NCI-H460 (cell line): ENCODE measurements at places on chromosomes 16 and 17.

- peak; percentile 80 for DNase-seq
These were observed 109.6 kb downstream of the CNTNAP4 start for GRCh38 chr16:76386784-76387183.

DNA sequence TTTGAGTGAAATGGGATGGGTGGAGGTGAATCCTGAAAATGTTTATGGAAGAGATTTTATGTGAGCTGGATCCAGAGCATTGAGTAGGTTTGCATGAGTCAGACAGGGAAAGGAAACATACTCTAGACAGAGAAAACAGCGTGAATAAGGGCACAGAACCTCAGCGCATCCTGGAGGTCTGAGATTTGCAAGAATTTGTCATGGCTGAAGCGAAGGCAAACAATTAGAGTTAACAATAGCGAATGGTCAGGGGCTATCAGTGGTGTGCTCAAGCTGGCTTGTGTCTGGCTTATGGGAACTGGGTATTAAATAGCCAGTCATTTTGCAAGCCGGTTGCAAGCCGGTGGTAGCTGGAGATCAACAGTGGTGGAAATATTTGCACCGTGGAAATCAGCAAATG lies 36.4 kb downstream of the MAP2K6 start:
- DNase-seq: no peak

- no peak for DNase-seq
These were observed 10.6 kb downstream of the BLTP2 start for GRCh38 chr17:28634206-28634865.

DNA sequence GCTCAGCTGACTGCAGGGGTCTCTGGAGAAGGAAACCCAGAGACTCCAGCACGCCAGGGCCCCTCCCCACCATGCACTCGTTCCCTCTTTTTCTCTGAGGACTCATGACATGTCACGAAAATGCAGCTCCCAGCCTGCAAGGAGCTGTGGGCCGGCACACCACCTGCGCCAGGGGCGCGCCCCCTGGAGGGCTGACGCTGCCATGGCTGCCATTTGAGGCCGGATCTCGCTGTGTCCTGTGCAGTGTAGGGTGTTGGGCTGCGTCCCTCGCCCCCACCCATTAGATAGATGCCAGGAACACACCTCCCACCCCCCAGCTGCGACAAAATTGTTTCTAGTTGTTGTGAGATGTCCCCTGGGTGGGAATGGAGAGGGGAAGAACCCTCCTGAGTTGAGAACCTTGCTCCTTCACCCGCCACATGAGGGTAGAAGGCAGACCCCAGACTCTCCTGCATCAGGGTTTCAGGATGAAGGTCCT lies 8.2 kb downstream of the SYNGR2 start:
- peak; percentile 56 for DNase-seq

DNA sequence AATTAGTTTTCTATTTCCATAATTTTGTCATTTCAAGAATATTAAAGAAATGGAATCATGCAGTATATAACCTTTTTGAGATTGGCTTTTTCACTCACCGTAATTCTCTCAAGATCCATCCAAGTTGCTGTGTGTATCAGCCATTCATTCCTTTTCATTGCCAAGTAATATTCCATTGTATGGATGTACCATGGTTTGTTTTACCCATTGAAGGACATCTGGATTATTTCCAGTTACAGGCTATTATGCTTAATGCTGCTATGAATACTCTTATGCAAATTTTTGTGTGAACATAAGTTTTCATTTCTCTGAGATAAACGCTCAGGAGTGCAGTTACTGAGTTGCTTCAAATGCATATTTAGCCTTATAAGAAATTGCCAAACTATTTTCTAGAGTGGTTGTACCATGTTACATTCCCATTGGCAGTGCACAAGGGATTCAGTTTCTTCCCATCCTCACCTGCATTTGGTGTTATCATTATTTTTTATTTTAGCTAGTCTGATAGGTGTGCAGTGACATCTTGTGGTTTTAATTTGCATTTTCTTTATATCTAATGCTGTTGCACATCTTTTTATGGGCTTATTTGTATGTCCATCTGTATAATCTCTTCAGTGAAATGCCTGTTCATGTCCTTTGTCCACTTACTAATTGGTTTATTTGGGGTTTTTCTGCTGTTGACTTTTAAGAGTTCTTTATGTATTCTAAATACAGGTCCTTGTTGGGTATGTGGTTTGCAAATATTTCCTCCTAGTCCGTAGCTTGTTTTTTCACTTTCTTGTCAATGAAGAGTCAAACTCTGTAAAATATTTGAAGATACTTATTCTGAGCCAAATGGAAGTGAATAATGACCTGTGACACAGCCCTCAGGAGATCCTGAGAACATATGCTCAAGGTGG lies 32.7 kb downstream of the BMERB1 start:
- DNase-seq: no peak

DNA sequence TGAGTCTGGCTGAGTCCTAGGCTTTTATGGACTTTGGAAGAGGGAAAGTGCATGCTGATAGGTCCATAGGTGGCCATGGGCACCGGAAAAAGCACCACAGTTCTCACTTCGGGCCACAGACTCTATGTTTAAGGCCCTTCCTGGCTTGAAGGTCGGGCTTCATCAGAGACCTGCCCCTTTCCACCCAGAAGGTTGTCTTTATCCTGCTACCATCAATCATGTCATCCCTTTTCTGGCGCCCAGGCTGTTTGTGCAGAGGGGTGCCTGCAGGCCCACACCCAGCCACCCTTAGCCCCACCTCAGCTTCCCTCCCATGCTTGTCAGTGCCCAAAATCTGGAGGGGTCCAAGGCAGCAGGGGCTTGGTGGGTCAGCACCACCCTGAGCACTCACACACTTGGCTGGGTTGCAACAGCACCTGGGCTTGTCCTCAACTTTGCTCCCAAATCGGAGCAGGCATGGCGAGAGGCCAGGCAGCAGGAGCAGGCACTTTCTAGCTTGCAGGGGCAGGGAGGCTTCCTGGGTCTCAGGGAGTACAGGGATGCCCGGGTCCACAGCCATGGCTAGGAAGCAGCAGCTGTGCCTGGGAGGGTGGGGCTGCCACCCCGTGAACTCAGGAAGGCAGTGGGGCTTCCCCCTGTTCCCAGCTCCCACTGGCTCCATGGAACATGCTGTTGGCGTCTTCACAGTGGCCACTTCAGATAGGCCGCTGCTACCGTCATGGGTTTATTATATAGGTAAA lies 63.8 kb upstream of the TOM1L1 start:
- no peak for DNase-seq

DNA sequence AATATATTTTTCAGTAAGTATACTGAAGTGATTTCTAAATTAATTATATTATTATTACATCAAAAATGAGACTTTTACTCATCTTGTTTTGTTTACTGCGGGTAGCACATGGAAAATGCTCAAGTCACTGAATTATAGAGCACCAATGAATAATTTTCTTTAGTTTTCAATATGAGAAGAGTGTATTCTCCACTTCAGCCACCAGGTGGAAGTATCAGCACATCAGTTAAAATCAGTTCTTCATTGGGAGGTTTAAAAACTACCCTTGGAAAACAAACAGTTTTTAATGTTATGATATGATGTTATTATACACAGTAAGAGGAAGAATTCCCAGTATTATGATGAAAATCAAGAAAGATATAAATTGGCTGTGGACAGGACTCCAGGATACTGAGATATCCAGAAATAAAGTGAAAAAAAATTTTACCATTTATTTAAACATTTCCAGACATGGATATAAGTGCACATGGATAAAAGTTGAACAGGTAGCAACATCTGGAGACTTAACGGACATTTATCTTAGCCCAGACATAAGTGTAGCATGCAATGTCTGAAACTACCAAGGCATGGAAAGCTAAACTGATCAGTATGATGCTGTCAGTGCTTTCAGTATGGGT lies 467.3 kb downstream of the KCNJ2 start:
- DNase-seq: peak; percentile 62

DNA sequence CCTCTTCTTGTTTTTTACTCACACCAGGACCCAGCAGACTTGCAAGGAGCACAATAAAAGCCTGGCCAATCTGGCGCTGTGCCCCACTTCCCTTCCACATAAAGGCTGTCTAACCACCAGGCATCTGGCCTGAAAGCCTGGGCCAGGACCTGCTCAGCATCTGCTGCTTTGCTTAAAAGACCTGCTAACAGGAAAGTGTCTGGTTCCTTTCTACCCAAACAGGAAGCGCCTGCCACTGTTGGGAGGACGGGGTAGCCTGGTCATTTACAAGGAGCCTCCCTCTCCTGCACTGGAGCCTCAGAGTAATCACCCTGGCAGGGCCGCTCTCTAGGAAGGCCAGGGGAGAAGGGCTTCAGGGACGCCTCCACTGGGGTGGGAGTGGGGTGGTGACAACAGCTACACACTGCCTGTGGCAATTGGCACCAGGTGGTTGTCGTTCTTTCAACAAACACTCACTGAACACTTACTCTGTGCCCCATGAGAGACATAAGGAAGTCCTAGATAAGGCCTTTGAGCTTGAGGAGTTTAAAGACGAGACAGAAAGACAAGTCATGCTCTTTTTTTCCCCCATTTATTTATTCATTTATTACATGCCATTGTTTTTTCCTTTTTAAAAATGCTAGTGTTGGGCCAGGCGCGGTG lies 6.3 kb upstream of the MMP28 start:
- no peak for DNase-seq

DNA sequence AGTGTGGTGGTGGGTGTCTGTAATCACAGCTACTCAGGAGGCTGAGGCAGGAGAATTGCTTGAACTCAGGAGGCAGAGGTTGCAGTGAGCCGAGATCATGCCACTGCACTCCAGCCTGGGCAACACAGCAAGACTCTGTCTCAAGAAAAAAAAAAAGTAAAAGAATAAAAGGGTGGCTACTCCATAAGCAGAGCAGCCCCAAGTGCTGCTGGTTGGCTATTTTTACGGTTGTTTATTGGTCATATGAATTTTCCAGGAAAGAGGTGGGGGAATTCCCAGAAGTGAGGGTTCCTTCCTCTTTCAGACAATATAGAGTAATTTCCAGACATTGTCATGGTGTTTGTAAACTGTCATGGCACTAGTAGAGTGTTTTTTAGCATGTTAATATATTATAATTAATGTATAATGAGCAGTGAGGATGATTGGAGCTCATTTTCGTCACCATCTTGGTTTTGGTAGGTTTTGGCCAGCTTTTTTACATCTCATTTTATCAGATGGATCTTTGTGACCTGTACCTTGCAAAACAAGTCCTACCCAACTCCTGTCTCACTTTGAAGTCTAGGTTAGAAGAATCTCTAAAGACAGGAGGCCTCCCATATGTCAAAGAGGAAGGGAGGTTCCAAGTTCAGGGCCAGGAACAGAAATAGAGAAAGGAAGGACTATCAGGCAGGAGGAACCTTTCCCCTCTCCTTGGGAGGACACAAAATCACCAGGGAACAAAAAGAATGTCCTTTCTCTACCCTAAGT lies 39.1 kb downstream of the HOXB1 start:
- no peak for DNase-seq
